ENCODE measurements at places on chromosomes 4 and X.
A peak's percentile ranks its signal among the peaks of the same experiment; 100 is the strongest.

GRCh38 chr4:63563288-63564014, 845.8 kb downstream of the TECRL start:
- no peak for DNase-seq

DNA sequence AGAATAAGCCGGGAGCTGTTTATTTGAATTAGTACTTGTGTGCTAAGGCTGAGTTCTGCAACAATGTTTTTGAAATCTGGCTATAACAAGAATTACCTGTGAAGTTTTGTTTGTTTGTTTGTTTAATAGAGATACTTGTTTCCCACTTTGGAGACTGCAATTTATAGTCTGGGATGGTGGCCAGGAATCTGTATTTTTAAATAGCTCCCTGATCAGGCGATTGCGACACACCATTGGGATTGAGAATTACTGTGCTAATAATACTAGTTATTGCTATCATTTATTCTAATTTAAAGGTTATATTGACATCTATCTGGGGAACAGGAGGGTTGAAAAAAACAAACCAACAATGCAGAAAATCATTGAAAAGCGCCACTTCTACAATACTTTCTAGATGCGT, 951.6 kb upstream of the TENM3 start:
- DNase-seq, result no peak

DNA sequence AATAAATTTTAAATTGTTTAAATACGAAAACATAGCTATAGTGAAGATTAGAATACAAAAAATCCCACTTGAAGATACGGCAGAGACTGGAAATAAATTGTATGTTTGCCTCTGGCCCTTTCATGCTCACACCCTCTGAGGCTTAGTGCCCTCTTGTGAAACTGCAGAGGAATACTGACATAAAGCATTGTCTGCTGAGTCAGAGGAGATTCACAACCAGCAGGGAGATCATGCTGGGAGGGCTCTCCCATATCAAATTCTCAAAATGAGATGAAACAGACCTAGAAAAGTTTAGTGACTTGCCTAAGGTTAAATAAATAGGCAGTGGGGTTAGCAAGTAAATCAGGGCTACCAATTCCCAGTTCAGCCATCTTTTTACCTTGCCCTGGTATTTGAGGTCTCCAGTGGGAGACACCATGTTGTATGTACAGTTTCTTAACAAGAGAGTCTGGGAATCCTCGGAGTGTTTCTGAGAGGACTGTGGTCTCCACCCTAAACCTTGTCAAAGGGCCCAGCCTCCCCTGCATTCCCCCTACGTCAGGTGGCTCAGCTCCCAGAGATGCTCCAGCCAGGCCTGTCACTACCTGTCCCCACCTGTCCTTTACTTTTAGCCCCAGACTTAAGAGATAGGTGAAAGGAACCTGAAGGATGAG, 581.4 kb upstream of the DIPK2B start:
- DNase-seq, result peak; percentile 43

- DNase-seq, result peak; percentile 71
Observed at GRCh38 chr4:87153078-87153870, 67.1 kb downstream of the KLHL8 start.

DNA sequence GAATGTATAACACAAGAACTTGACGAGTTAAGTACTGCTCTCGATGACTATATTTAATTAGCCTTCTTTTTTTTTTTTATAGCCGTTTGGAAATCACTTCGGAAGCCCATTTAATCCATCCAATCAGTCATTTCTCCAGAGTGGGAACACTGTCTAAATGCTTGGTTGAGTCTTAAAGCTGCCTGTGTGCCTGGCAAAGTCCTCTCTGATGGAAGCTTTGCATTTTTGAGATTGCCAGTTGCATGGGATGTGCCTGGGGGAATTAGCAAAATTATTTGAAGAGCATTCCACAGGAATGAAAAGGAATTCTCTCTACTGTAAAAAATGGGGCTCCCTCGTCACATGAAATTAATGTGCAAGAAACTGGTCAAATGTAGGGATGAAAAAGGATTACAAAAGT, 398.8 kb upstream of the RPS6KA3 start:
- DNase-seq, result peak; percentile 32

Measured in ELF-1 (cell line).